Lung microvascular endothelial cell (primary cell): ENCODE measurements at places on chromosomes 12 and 14.
A peak's percentile ranks its signal among the peaks of the same experiment; 100 is the strongest.

GRCh38 chr12:29082522-29082921 is 66.6 kb upstream of the FAR2 start:
- no peak for DNase-seq

DNA sequence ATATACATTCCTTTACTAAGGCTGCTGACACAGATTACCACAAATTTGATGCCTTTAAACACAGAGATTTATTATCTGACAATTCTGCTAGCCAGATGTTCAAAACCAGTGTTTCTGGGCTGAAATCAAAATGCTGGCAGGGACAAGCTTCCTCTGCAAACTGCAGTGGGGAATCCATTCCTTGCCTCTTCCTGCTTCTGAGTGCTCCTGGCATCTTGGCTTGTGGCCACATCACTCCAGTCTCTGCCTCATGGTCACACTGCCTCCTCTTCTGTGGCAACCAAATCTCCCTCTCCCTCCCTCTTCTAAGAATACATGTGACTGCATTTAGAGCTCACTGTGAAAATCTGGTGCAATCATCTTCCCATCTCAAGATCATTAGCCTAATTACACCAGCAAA is 235.7 kb downstream of the TTC8 start:
- no peak for DNase-seq

DNA sequence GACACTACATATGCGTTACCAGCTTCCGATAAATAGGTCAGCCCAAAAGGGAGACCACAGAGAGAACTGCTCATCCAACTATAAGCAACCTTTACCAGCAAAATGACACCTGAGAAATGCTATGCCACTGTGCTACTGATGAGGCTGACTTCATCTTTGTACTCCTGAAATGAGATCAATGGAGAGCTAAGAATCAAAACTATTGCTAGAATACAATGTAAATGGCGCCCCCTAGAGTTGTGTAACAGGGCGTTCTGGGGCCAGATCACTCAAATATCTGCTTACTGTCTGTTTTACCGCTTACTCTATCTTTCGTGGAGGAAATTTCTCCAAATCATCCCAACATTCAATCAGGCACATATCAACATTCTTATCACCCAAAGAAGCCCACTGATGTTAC is 4.6 kb downstream of the ZNF384 start:
- peak; percentile 58 for DNase-seq

- no peak for DNase-seq
Measured at GRCh38 chr14:20820063-20820904, 17.6 kb upstream of the RNASE1 start.

GRCh38 chr12:19273482-19274330 is 144.2 kb downstream of the PLEKHA5 start:
- DNase-seq: peak; percentile 71

- DNase-seq: no peak
Measured at GRCh38 chr14:62952226-62952625, 93.0 kb downstream of the KCNH5 start.

GRCh38 chr14:99015833-99016232 is 256.2 kb downstream of the BCL11B start:
- no peak for DNase-seq

DNA sequence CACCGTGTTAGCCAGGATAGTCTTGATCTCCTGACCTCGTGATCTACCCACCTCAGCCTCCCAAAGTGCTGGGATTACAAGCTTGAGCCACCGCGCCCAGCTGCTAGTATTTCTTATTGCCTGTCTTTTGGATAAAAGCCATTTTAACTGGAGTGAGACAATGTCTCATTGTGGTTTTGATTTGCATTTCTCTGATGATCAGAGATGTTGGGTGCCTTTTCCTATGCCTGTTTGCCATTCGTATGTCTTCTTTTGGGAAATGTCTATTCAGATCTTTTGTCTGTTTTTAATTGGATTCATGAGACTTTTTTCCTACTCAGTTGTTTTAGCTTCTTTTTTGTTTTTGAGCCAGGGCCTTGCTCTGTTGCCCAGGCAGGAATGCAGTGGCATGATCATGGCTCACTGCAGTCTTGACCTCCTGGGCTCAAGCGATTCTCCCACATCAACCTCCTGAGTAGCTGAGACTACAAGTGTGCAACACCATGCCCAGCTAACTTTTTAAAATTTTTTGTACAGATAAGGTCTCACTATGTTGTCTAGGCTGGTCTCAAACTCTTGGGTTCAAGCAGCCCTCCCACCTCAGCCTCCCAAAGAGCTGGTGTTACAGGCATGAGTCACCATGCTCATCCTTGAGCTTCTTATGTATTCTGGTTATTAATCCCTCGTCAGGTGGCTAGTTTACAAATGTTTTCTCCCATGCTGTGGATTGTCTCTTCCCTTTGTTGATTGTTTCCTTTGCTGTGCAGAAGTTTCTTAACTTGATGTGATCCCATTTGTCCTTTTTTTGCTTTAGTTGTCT is 65.9 kb downstream of the ACACB start:
- no peak for DNase-seq

DNA sequence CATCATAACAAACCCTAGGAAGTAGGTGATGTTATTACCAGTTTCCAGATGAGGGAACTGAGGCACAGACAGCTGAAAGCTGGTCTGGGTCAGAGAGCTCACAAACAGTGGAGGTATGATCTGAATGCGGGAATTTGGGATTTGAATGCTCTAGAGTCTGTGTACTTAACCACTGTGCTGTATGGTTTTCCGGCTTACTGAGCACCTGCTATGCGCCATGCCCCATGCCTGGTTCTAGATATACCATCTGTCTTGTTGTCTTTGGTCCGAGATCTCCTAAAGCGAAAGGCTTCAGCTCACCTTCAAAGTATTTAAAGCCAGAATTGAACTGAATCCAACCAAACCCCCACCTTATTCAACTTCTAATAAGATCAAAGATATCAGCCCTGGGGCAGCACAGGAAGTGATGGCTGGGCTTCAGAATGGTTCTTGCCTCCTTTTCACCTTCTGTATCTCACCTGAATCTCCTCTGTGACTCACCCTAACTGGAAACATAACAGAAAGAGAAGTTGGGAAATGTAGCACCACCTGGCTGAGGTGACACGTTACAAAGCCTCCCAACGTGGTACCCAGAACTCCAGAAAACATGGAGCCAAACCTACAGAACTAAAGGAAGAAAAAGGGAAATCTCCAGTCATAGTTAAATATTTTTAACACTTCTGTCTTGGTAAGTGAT is 54.3 kb downstream of the PRMT8 start:
- DNase-seq: no peak

DNA sequence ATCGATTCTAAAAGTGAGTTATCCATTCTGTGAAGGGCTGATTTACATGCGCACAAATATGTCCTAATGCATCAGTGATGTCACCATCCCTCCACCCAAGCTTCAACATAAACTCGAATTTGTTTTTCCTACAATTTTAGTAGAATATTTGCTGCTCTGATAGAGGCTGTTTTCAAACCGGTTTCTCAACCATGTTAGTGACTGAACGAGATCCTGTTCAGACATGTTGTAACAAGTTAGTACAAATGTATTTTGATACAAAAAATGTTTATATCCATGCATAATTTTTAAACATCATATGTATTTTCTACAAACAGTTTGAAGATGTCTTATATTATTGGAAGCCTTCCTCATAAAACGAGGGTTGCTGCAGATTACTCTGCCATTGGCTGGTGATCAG is 12.7 kb upstream of the PRB2 start:
- DNase-seq: no peak

- no peak for DNase-seq
Measured at GRCh38 chr14:92670160-92670559, 78.3 kb downstream of the LGMN start.

- DNase-seq: no peak
Measured at GRCh38 chr12:88503281-88503703, 77.0 kb downstream of the KITLG start.

- DNase-seq: no peak
Measured at GRCh38 chr12:115897729-115898128, 379.8 kb downstream of the MED13L start.

- DNase-seq: no peak
Measured at GRCh38 chr12:104999347-104999685, 13.2 kb downstream of the NOPCHAP1 start.

- DNase-seq: no peak
Measured at GRCh38 chr14:101249676-101250036, 311.6 kb upstream of the DIO3 start.

DNA sequence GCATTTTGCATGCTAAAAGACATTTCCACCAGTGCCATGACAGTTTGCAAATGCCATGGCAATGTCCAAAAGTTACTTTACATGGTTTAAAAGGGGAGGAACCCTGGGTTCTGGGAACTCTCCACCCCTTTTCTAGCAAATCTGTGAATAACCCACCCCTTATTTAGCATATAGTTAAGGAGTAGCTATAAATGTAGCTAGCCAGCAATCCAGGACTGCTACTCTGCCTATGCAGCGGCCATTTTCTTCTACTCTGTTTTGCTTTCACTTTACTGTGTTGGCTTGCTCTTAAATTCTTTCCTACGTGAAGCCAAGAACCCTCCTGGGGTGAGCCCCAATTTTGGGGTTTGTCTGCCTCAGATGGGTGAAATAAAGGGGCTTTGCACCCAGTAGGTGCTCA is 141.0 kb downstream of the PTPN11 start:
- DNase-seq: peak; percentile 8

- DNase-seq: no peak
Measured at GRCh38 chr14:66088656-66089055, 397.5 kb upstream of the CCDC196 start.

DNA sequence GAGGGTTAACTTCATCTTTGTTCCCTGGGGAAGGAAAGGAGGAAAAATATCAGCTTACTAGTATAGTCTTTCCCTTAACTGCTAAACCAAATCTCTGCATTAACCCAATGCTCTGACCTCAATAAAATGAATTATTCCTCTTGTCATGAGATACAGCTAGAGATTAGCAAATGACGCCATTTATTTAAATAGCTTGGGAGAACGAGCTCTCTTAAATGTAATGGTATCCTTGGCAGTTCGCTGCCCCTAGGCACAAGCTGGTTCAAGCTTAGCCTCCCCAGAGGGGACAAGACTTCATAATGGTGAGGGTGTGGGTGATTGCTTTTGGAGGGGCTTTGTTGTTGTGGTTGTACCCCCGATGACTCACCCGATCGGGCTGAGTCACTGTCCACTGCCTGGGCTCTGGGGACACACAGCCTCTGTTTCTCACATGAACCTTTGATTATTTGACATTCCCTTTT is 19.6 kb downstream of the FNTB start:
- no peak for DNase-seq

DNA sequence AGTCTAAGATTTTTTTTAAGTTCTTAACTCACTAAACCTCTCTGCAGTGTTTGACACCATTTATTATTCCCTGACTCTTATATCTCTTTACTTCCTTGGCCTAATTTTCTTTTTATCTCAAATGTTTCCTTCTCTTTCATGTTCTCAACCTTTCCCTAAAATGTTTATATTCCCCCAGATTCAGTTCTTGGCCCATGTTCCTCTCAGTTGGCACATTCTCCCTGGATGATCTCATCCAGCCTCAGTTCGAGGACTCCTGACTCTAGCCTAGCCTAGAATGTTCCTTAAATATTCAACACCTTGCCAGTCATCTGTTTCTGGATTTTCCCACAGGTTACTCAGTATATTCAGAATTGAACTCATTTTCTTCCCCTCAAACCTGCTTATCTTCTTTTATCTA is 81.3 kb downstream of the SCN8A start:
- DNase-seq: no peak

DNA sequence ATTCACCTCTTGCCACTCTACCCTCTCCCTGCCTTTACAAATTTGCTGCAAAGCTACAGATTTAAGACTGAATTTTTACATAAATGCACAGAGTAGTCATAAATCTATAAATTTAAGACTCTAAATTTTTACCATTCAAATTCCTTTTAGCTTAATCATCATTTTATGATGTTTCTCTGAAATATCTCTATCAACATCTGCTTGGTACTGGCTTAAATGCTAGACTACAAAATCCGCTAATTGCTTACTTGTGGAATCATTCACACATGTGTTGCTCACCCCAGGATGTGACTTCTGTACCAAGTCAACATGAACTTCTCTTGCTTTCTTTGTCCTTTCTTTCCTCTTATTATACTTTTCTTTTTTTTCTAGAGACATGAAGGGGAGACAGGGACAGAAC is 109.2 kb downstream of the GALC start:
- DNase-seq: no peak

GRCh38 chr14:72630374-72630773 is 263.5 kb downstream of the DPF3 start:
- no peak for DNase-seq

GRCh38 chr12:59597385-59597781 is 1.6 kb downstream of the SLC16A7 start:
- DNase-seq: peak; percentile 75

GRCh38 chr14:92800012-92800411 is 5.9 kb downstream of the GOLGA5 start:
- no peak for DNase-seq

DNA sequence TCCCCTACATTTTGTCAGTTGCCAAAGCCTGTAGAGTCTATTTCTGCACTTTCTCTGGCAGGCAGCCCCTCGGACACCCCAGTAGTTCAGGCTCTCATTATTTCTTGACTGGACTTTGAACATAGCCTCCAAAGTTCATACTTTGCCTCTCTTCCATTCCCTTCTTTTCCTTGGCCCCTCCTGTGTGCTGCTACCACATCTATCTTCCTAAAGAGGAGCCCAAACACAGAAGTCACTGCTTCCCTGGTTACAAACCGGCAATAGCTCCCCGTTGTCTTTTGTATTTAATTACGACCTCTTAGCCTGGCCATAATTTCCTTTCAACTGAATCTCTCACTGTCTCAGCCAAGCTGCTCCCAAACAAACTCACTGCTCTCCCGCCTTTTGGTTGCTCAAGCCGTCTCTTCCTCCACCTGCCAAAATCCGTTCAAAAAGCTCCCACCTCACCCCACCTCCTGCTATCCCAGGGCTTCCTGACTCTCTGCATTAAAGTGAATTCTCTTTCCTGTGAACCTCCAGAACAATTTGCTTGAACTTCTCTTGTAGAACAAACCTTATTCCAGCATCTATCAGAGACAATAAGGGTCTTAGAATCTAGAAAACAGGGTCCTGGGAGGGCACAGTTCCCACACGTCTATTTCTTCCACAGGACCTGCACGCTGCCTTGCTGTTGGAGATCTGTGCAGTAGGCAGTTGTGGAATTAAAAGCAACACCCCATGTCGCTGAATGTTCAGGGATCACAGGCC is 46.9 kb downstream of the PRMT8 start:
- DNase-seq: no peak

DNA sequence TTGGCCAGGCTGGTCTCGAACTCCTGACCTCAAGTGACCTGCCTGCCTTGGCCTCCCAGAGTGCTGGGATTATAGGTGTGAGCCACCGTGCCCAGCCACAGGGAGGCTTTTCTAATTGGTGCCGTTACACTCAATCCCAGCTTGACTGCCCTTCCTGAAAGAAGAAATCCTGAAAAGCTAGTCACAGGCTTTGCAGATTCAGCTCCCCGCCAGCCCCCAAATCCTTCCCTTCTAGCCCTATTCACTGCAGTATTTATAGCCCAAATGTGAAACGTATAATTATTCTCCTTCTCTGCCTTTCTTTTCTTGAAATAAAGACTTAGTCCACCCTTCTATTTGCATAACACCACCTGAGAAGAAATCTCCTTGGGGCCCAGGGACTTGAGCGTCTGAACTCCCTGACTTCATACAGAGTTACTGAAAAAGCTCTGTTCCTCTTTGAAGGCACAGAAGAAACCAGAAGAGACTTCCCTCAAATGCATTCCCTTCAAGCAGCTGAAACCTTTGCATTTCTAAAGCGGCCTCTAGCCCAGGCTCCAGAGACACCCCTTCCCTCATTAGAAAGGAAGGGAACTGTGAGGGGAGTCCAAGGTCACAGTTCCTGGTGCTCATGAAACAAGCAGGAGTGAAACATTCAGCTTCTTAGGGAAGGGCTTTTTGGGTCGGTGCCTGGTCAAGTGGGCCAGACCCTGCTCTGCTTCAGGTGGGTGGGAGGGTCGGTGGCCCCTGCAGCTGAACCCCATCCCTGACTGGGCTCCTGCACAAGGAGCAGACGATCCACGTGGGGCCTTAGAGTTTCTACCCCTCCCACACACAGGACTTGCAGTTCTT is 42.3 kb upstream of the BATF start:
- no peak for DNase-seq
